ENCODE measurements at places on chromosomes 11 and 22.

GRCh38 chr11:30991802-30992512, 377.6 kb downstream of the DCDC1 start:
- DNase-seq = no peak

- DNase-seq = no peak
Observed at GRCh38 chr11:128905345-128906184, 14.4 kb downstream of the KCNJ5 start.

DNA sequence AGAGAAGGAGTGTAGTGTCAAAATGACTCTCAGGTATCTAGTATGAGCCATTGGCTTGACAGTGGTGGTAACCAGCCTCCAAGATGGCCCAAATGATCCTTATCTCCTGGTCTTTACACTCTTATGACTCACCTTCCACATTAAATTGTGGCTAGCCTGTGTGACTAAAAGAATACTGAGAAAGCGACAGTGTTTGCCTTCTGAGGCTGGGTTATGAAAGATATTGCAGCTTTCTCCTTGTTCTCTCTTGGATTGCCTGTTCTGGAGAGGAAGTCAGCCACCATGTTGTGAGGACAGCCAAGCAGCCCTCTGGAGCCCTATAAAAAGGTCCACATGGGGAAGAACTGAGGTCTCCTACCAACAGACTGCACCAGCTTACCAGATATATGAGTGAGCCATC, 15.8 kb downstream of the C11orf71 start:
- no peak for DNase-seq

- DNase-seq = no peak
Observed at GRCh38 chr11:32963721-32964120, 52.0 kb upstream of the DEPDC7 start.

GRCh38 chr11:92890846-92891245, 78.6 kb upstream of the MTNR1B start:
- DNase-seq = no peak

GRCh38 chr22:36134182-36134581, 26.4 kb downstream of the APOL3 start:
- no peak for DNase-seq

- DNase-seq = no peak
Observed at GRCh38 chr11:121553806-121554205, 101.0 kb upstream of the SORL1-AS1 start.

- no peak for DNase-seq
Observed at GRCh38 chr11:64667154-64667745, 55.7 kb downstream of the NRXN2 start.

DNA sequence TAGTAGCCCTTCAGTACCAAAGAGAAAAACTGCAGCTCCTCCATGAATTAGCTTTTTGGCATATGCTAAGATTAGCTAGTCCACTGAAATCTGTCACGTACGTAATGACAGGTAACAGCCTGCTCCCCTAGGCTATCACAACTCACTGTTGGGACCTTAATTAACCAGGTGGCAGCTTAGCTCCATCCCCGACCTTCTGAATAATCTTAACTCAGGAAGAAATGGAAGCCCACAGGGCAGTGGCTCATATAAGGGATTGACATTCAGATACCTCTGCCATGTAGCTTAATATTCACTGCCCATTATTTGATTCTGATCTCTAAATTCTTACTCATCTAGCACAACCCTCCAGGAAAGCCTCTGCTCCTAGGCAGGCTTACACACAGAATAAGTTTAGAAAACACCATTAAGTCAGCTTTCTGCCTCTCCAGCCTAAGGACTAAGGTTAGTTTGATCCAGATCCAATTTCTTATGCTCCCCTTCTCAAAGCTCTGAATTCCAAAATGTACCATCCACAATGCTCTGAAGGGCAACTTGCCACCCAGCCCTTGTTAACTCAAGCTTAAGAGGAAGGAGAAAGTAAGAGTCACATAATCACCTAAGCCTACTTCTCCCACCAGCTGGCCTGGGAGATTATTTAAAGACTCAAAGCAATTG, 5.0 kb downstream of the HSPA8 start:
- DNase-seq = no peak

GRCh38 chr11:123057661-123058305, 4.2 kb downstream of the HSPA8 start:
- no peak for DNase-seq

DNA sequence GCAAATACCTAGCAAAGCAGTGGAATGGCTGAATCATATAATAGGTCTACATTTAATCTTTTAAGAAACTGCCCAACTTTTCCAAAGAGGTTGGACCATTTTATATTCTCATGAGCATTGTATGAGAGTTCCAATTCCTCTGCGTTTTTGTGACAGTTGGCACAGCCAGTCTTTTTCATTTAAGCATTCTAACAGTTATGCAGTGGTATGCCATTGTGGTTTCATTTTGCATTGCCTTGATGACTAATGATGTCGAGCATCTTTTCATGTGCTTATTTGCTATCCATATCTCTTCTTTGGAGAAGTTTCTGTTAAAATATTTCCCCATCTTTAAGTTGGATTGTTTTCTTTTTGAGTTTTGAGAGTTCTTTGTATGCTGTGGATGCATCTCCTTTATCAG, 38.7 kb downstream of the EIF3F start:
- no peak for DNase-seq

DNA sequence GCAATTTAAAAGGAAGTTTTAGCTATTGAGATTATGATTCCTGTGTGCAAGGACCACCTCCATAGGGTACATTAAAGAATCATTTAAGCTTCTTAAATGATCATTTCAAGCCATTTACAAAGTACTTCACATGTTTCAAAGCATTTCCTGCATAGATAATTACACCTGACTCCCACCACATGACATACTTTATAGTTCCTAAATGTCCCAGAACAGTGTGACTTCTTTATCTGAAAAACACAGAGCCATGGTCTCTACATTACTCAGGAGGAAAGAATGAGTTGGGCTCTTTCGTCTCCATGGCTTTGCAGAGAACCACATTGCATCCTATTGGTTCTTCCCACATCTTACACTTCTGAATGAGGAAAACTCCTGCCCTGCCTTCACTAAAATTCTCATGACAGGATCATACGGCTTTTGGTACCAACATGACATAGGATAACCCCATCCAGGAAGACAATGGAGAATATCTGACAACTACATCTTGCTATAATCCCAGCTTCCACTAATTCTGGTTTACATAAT, 88.6 kb downstream of the ETS1 start:
- no peak for DNase-seq

- DNase-seq = no peak
Observed at GRCh38 chr11:1832920-1833295, 1.9 kb upstream of the SYT8 start.

- DNase-seq = no peak
Observed at GRCh38 chr22:49432897-49433443, 394.7 kb downstream of the BRD1 start.

DNA sequence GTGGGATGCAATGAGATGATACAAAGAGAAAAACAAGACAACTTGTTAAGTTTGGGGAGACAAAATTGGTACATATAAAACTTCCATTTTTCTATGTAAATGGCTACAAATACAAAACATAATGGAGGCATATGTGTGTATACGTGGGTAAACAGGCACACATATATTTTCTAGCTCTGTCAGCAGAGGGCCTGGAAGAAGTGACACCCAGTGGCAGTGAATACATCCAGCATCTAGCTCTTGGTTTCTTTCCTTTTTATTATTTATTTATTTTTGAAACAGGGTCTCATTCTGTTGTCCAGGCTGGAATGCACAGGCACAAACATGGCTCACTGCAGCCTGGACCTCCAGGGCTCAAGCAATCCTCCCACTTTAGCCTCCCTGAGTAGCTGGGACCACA, 5.0 kb upstream of the RASL10A start:
- no peak for DNase-seq

- DNase-seq = no peak
Observed at GRCh38 chr22:42887523-42888507, 30.7 kb upstream of the ARFGAP3 start.

- DNase-seq = no peak
Observed at GRCh38 chr22:31083923-31084810, 3.0 kb downstream of the SMTN start.

DNA sequence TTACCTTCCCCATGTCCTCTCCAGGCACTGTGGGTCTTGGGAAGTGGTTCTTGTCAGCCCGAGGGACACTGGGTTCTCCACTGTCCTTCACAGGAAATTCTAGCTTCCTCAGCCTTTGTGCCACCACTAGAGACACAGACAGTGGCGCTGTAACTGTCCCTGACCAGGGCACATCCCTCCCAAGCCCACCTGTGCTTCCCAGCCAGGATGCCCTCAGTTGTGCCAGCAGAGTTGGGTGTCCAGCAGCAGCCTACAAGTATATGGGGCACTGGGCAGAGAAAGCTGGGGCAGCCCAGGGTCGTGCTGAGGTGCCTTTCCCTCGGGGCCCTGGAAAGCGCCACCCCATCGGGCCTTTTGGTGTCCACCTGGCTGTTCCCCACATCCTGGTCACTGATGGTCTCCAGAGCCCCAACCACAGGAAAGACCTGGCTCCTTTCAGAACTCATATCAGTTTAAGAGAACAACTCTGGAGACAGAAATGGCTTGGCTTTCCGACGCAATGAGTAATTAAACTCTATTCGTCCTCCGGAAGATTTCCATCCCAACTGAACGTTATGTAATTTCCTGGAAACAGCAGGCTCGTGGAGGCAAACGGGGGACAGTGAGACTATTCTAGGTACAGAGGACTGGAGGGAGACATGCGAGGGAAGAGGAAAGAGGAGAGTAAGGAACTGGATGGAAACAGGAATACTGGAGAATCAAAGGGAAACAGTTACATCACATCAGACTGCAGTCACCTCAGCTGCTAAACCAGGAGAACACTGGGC, 28.6 kb downstream of the PPP2R1B start:
- DNase-seq = no peak

GRCh38 chr22:23396362-23397007, 183.6 kb downstream of the IGLL1 start:
- no peak for DNase-seq

GRCh38 chr11:78828676-78829075, 254.0 kb upstream of the NARS2 start:
- DNase-seq = no peak

Data from activated CD4-positive, CD25-positive, alpha-beta regulatory T cell (primary cell).